AG09319 (cell line): ENCODE measurements at places on chromosomes 2 and 18.

DNA sequence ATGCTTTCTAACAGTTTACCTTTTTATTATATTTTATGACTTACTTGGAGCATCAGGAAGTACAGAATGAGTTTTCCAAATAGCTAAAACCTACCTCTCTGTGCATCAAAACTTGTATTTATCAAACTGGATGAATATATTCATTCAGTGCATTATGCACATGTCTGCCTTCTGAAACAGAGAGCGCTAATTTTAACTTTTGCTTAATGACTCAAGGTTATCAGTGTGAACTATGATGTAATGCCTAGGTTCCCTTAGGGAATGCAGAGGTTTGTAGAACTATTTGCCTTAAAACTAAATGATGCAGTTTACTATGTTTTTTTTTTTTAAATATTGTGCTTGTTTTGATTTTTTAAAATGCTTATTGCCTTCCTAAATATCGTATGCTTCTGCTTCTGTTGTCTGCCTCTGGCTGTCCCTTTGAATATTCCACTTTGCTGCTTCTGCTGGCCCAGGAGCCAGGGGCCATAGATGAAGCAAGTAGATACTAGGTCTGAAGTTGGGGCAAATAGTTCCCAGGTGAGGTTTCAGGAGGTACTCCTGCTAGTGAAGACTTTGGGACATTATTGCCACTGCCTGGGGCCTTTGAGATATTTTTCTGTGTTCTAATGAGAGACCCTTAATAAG is 16.5 kb downstream of the TMEM178A start:
- DNase-seq = no peak

- no peak for DNase-seq
These were observed 67.1 kb downstream of the RAB31 start for GRCh38 chr18:9775178-9775577.

GRCh38 chr2:60707750-60708371 is 48.2 kb upstream of the PAPOLG start:
- no peak for DNase-seq

DNA sequence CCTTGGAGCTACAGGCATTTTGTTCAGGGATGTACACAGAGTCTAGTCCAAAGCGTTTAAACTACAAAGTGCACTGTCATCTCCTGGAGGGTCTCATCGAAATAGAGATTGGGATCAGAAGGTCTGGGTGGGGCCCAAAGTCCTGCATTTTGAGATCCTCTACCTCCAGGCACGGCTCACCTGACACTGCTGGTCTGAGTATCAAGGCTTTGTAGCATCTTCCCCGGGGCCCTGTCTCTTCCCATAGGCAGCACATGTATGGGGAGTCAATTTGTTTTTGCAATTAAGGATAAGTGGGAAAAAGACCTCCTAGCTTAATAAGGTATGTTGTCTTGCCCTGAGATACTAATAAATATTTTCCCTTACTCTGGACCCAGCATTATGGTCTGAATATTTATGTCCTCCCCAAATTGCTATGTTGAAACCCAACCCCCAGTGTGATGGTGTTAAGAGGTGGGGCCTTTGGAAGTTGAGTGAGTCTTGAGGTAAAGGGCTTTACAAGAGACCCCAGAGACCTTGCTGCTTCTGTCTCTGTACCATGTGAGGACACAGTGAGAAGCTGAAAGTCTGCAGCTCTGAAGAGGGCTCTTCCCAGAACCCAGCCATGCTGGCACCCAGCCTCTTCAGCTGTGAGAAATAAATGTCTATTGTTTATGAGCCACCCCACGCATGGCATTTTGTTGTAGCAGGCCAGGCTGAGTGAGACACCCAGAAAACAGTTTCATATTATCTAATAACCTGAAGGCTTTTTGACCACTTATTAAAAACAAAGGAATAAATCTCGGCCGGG is 258.7 kb upstream of the HS6ST1 start:
- DNase-seq = no peak

GRCh38 chr2:6148882-6149281 is 456.7 kb downstream of the SOX11 start:
- no peak for DNase-seq

DNA sequence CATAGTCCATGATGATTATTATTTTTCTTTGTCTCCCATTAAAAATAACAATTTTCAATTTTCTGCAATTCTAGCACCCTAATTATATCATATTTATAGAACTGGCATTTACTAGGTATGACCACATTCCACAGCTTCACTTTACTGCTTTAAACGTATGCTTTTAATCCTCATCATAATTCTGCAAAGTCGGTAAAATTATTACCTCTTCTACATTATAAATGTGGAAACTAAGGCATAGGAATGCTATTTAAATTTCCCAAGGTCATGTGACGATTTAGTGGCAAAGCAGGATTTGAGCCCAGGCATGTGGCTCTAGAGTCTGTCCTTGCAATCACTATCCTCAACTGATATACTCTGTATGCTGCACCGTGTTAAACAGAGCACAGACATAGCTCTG is 866.4 kb downstream of the EPHA4 start:
- no peak for DNase-seq

GRCh38 chr2:186060744-186061440 is 322.3 kb downstream of the FSIP2 start:
- no peak for DNase-seq

GRCh38 chr2:205857520-205858237 is 175.4 kb downstream of the NRP2 start:
- no peak for DNase-seq

DNA sequence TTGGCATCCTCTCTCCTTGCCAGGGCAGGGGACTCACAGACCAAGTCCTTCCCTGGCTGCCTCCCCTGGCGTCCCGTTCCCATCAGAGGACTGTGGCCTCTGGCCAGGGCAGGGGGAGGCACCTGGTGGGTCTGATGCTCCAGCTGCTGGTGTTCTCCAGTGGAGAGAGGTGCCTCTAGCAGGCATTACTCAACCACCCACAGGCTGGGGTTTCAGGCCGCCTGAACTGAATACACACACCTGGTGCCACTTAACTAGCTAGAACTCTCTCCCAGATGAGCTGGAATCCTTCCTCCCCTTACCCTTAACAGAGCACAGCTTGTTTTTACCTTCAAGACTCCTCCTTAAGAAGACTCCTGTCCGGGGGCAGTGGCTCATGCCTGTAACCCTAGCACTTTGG is 37.7 kb upstream of the CNGA3 start:
- no peak for DNase-seq

DNA sequence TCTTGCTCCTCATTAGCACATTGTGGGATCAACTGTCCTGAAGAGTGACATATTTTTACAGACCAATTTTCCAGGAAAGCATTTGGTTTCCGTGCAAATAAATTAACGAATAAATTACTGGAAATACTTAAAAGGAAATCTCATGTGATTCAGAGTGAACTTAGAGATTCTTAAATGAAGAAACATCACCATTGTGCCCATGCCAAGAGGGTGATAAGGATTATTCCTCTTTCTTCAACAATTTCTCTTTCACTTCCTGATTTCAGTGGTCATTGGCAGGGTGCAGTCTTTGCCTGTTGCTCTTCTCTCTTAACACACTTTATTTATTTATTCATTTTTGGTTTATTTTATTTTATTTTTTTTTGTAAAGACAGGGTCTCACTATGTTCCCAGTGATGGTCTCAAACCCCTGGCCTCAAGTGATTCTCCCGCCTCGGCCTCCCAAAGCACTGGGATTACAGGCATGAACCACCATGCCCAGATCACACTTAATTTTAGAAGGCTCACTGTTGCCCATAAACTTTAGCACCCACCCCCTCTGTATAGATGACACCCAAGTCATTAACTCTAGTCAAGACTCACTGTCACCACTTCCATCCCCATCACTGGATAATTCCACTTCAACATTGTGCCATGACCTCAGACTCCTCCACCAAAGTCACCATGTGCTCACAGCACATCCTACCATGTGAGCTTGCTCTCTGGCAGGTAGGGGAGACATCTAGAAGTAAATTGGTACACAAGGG is 92.6 kb upstream of the CERS6 start:
- no peak for DNase-seq
